ENCODE measurements at places on chromosomes 1 and 21.

DNA sequence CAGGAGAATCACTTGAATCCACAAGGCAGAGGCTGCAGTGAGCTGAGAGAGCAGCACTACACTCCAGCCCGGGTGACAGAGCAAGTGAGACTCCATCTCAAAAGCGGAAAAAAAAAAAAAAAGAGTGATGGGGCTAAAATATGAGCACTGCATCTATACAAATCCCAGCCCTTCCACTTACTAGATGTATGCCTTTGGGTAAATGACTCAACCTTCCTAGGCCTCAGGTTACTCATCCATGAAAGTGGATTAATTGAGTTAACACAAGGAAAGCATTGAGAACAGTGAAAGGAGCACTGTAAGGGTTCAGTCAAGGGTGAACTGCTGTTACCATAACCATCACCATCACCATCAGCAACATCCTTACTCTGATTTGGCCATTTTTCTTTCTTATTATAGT, 226.4 kb upstream of the C8B start:
- DNase-seq: no peak

- DNase-seq: no peak
These were observed 633 bp upstream of the RFX5 start for GRCh38 chr1:151347523-151348246.

GRCh38 chr21:17388226-17388625, 124.6 kb upstream of the CXADR start:
- peak; percentile 33 for DNase-seq

- DNase-seq: peak; percentile 12
These were observed 7.5 kb downstream of the MMEL1 start for GRCh38 chr1:2625311-2625710.

DNA sequence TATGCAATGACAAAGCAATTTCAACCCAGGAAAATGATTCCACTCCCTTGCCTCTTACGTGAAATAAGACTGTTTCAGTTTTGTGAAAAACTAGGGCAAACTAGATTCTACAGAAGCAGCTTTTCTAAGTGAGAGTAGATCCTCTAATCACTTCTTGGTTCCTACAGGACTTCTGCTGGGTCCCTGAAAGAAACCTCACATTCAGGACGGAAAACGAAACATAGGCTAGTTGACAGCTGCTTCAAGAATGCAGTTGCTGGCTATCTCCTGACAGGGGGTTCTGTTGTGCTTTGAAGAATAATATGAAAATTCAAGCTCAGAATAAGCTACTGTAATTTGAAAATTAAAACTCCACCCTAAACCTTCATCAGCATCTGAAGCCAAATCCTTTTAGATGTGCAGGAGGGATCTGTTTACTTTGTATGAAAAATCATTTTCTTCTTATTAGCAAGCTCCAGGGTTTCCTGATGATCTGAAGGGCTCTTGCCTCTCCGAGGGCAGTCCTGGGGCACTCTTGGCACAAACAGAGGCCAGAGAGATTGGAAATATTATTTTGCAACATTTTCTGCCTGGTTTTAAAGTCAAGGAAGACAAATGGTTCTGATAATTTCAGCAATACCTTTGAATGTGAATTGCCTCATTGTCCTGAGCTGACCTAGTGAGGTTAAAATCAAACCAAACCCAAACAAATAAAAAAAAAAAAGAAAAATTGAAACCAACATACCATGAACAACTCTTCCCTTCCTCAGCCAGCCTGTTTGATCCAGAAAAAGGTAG, 55.0 kb downstream of the NTMT2 start:
- DNase-seq: no peak

DNA sequence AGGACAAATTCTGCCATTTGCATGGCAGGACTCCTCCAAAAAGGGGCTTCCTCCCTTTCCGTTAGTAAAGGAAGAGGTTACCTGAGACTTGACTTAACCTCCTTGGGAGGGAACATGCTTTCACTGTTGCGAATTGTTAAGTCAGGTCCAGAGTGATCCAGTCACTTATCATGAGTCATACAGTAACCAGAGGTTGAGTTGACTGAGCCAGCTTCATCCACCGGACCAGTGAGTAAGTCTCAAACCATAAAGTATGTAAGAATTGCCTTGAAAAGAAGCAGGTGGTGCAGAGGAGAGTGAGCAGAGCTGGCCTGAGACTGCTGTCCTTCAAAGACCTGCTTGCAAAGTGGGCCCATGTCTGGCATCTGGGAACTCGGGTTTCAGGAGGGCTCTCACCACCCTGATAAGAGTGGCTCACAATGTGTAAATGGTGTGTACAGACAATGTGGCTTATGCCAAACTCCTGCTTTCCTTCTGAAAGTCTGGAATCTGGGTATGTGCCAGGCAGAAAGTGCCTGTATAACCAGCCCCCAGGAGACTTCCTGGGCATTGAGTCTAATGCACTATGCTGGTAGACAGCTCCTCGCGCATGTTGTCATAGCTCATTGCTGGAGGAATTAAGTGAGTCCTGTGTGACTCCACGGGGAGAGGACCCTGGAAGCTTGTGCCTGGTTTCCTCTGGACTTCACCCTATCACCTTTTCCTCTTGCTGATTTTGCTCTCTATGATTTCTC, 84.3 kb upstream of the KLHDC7A start:
- DNase-seq: no peak

DNA sequence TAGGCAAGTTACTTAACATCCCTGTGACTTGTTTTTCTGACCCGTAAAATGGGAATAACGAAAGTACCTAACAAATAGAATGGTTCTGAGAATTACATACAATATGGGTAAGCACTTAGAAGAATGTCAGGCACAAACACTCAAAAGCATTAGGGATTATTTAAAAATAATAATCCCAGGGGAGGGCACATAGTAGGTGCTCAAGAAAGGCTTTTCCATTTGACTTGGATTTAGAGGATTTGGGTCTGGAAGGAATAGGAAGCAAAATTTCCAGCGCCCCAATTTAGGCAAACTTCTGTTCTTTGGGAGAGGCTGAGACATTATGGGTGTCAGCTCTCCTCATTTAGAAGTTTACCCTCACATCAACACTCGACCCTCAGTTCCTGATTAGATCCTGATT, 115.5 kb downstream of the SYF2 start:
- no peak for DNase-seq

DNA sequence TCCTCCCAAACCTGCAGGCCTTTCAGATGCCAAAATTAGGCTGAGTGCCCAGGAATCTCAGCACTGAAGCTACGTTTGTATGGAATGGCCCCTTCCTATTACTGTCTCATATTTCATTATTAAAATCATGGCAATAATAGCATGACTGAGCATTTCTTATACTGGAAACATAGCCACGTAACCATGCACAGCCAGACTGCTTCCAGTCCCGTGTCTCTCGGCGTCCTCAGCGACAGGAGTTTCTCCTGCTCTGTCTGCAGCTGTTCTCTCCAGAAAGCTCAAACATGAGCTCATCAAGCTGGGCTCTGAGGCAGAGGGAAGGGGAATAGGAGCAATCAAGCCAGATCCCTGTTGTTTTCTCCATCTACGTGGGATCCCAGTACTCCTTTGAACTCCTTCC, 104.0 kb downstream of the CDC7 start:
- no peak for DNase-seq

GRCh38 chr1:244672946-244673682, 20.2 kb downstream of the DESI2 start:
- no peak for DNase-seq

GRCh38 chr1:18646091-18646785, 15.6 kb downstream of the PAX7 start:
- no peak for DNase-seq

- DNase-seq: no peak
These were observed 105.8 kb downstream of the TSEN15 start for GRCh38 chr1:184157394-184157742.

DNA sequence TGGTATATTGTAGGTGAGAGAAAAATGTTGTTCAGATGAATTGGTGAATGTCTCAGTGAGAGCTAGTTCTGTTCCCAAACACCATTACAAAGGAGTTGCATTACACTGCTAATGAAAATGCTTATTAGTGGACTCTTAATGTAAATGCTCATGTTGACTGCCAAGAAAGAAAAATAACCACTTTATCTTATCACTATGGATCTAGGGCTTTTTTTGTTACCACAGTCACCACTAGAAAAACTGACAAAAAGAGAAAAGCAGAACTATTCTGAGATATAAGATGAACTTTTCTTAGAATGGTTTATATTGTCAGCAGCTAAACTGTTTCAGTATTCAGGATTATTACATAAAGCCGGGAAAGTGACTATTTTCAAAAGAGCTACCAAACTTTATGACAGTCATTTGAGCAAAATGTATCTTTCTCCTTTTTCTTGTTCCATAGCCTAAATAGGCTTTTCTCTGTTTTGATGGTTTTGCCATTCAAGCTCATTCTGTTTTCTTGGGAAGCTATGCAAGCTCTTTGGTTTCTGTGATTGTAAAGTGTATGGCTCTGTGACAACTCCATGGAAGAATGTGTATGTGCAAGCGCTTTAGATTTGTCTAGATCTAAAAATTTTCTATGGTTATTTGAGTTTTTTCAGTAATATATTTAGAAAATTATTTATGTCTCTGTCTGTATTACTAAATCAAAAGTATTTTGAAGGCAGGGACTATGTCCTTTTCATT, 64.2 kb upstream of the DPH5 start:
- no peak for DNase-seq

- no peak for DNase-seq
These were observed 33.7 kb downstream of the PRDM15 start for GRCh38 chr21:41845310-41846032.

- peak; percentile 42 for DNase-seq
These were observed 17.1 kb downstream of the PRXL2B start for GRCh38 chr1:2603521-2604155.

- DNase-seq: no peak
These were observed 154.1 kb downstream of the CAMTA1 start for GRCh38 chr1:6939363-6939762.

GRCh38 chr1:64361974-64362373, 108.0 kb upstream of the CACHD1 start:
- DNase-seq: no peak

DNA sequence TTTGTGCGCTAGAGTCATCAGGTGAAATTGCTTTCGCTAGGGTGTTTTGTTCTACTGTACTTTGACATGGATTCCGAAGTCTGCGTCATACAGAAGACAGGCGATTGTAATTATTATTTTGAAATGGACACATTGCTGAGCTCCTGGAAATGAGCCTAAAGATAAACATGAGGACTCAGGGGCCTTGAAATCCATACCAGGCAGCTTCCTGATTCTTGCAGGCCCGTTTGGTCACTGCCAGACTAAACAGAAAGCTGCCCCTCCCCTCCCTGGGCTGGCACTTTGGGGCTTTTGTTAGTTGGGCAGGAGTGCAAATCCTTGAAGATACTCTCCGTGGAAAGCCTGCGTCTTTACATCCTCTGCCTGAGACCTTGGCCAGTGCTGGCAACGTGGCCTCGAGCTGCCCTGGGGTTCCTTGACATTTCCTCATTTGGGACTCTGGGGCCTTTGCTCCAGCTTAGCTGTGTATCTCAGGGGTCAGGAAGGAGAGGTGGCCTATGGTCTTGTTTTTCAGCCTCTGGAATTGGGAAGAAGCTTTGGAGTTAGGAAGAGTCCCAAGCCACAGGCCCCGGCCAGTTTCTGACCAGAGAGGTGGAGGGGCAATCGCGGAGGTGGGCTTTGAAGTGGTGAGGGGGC, 26.9 kb upstream of the KCNE2 start:
- DNase-seq: no peak

GRCh38 chr1:81758181-81758580, 42.6 kb upstream of the ADGRL2 start:
- no peak for DNase-seq

DNA sequence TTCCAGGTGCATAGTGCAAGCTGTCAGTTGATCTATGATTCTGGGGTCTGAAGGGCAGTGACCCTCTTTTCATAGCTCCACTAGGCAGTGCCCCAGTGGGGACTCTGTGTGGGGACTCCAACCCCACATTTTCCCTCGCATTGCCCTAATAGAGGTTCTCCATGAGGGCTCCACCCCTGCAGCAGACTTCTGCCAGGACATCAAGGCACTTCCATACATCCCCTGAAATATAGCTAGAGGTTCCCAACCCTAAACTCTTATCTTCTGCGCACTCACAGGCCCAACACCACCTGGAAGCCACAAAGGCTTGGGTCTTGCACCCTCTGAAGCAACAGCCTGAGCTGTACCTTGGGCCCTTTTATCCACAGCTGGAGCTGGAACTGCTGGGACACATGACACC, 65.7 kb upstream of the PKN2 start:
- DNase-seq: no peak

- no peak for DNase-seq
These were observed 52.4 kb downstream of the NEGR1 start for GRCh38 chr1:72229893-72230292.

- DNase-seq: no peak
These were observed 33.4 kb downstream of the OBSCN start for GRCh38 chr1:228241259-228241658.

DNA sequence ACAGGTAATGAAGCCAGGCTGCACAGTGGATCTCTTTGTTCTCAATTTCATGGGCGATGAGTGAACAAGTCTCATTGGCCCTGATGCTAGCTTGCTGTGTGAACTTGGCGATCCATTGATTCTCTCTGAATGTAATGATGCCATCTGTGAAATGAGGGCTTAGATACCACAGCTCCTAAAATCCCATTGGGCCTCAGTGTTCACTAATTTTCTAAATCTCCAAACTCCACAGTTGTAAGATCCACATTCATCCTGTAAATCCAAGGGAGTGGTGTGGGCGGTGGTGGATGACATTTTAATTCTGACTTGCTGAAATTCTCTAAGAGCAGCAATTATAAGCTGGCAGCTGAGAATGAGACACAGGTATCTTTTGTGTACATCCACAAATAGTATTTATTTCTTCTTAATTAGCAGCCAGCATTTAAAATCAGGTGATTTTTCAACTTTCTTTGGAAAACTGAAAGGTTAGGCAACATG, 9.6 kb upstream of the ACTL8 start:
- DNase-seq: no peak

- no peak for DNase-seq
These were observed 196.0 kb downstream of the URB2 start for GRCh38 chr1:229822026-229822425.

GRCh38 chr21:15406791-15407190, 323.0 kb upstream of the USP25 start:
- DNase-seq: no peak

- DNase-seq: no peak
These were observed 790 bp upstream of the TMEM54 start for GRCh38 chr1:32901823-32902534.

GRCh38 chr1:30929944-30930525, 21.5 kb upstream of the SDC3 start:
- DNase-seq: no peak

GRCh38 chr21:35508139-35508888, 459.2 kb upstream of the RUNX1 start:
- DNase-seq: no peak

GRCh38 chr1:103220631-103221041, 112.3 kb upstream of the COL11A1 start:
- no peak for DNase-seq

DNA sequence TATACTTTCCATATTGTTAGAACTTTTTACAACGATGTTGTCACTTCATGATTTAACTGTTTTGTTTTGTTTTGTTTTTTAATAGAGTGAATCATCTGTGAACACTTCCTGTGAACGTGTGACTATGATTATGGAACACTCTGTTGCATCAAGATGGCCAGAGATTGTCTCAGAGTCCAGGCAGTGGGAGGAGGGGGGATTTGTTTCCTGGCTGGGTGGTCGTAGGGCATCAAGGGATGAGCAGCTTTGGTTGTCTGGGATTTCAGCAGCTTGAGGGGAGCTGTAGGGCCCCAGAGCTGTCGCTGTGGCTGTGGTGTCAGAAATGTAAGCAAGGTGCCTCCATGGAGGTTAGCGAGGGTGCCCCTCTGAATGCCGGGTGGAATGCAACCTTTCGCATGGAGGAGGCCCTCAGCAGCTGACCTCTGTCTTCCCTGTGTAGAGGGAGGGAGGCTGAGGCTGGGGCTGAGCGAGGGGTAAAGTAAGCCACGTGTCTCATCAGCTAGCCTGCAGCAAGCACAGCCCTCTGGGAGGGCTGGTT, 21.4 kb downstream of the NEK2 start:
- no peak for DNase-seq

All from dorsolateral prefrontal cortex (tissue), 122 donors.